Right ventricle myocardium superior (tissue), 1 donor: ENCODE measurements at places on chromosomes 7 and 10. TPM values are rescaled to one million over a fixed set of nuclear protein-coding genes. Genes with fewer than 3 reads are reported as not detected.

The DPP6 gene
- total RNA-seq: 0.19 TPM

The TMEM178B gene
- total RNA-seq: 35.4 TPM

The HOXA1 gene
- total RNA-seq: 0.13 TPM

The SFMBT2 gene
- 9.4 TPM for total RNA-seq

The CRYGN gene
- total RNA-seq: 0.43 TPM

The C7orf33 gene
- not detected for total RNA-seq

The NME8 gene
- not detected for total RNA-seq

The IL6 gene
- total RNA-seq: 1.0 TPM

The OR2A7 gene
- 0.51 TPM for total RNA-seq

The SSC4D gene
- 0.97 TPM for total RNA-seq

The LIPK gene
- total RNA-seq: not detected
